ENCODE measurements at places on chromosomes 5 and 9.

- no peak for DNase-seq
These were observed 564.4 kb downstream of the SEMA5A start for GRCh38 chr5:8981496-8981895.

- DNase-seq, result no peak
These were observed 947 bp upstream of the MARCHF3 start for GRCh38 chr5:127031147-127031862.

- DNase-seq, result no peak
These were observed 20.6 kb downstream of the CLPTM1L start for GRCh38 chr5:1324301-1324700.

- DNase-seq, result no peak
These were observed 73.4 kb downstream of the HABP4 start for GRCh38 chr9:96523374-96523773.

DNA sequence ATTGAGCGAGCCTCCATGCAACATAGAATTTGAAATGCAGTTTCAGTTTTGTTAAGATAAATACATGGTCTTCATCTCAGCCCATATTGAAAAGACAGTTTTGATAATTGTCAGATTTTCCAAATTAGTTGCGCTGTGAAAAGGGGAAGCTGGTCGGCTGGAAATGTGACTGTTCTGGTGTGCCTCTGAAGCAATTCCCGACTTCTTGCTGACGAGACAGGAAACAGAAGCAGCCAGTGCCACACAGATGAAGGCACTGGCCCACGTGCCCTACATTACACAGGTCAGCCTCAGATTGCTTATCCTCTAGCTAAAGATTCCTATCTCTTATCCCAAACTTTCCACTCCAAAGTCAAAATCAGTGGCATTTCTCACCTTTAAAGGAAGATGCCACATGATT lies 214.1 kb upstream of the TLE4 start:
- no peak for DNase-seq

GRCh38 chr9:37381094-37381741 lies 41.3 kb upstream of the GRHPR start:
- DNase-seq, result no peak

DNA sequence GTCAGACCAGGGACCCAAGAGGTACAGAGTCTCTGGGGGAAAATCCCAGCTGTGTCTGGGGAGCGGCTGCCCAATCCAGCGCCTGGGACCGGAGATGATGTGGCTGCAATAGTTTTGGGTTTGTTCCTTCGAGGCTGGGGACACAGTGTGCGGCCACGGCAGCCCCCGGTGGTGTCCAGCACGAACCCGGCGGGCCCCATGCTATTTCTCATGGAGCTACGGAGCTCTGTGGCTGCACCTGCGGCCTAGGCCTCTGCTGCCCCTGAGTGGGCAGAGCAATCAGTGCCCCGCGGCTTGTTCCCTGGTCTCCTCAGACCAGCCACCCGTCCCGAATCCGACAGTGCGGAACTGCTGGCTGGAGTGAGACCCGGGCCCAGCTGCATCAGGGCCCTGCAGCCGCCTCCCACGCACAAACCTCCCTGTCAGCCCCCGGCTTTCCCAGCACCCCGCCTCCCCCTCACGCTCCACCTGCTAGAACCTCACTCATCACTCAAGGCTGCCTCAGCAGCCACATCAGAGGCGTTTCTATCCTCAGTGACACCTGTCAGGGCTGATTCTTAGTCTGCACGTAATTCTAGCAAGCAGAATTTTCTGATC lies 29.0 kb downstream of the SARDH start:
- peak; percentile 44 for DNase-seq

DNA sequence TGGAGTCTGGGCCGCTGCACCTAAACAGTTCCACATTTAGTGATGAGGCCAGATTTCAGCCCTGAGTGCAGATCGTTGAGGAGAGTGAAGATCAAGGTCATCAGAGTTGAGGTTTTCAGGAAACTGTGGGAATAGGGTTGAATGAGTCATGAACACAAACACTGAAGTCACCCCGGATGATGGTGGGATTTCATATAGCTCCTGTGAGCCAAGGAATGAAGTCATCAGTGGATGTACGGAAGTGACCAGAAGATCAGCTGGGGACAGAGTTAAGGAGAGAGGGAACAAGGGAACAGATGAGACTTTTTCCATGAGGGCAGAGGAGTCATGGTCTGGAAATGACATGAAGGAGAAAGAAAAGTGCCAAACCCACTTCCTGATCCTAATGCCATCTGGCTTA lies 36.5 kb downstream of the PALM2AKAP2 start:
- no peak for DNase-seq
